Cerebellar nuclear complex (tissue), 1 donor: ENCODE measurements at places on chromosomes 2 and 18.

- DNase-seq = no peak
These were observed 6.1 kb upstream of the FAM171B start for GRCh38 chr2:186687807-186688211.

DNA sequence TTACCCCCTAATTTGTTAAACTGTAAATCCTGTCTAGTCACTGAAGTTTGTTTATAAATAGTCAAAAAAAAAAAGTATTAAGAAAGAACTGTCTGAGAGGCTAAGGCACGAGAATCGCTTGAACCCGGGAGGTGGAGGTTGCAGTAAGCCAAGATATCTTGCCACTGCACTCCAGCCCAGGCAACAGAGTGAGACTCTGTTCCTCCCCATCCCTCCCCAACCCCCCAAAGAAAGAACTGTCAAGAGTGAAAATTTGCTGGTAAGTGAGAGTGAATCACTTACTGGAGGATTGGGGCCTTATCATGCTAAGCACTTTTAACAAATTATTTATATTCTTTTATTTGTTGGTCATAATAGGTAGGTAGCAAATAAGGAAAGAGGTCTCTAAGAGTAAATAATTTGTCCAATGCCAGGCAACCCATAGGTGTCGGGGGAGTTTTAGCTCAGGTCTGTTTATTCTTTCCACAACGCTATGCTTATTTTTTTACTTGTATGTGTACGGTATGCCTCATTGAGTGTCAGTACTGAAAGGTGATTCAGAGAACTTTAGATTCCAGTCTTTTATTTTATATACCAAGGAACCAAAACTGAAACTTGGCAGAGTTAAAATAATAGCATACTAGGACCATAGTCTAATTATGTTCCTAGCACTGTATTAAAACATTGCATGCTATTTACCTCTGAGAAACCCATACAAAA is 2.5 kb downstream of the TAF4B start:
- DNase-seq = no peak

DNA sequence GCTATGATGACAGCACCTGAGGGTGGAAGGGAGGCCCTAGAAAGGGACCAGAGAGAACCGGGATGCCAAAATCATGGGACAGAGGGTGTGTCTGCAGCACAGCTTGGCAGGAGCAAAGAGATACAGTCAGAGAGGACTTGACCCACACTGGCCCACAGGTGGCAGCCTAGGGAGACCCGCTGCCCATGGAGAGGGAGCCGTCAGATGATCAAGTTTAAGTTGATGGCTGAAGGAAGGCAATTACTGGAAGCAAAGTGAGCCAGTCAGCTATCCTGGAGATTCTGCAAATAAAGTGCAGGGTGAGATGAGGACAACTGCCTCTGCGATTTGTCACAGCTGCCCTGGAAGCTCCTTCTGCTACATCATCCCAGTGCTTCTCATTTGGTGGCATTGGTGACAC is 74.0 kb downstream of the CMPK2 start:
- DNase-seq = no peak

DNA sequence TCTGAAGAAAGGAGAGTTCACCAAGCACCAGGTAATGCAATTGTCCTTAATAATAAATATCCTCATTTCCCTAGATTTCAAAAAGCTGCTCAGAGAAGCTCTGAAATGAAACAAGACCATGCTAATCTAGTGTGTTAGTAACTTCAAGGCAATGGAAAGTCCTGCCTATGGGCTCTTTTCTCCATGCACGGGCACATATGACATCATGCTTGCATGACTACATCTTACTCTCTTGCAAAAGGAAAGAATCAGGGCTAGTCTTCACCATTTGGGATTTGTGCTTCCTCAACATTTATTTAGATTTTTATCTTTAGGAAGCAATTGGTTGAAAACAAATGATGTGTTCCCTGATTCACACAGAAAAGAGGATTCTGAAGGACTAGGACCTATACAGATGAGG is 204.0 kb upstream of the POU3F3 start:
- no peak for DNase-seq

GRCh38 chr2:26018184-26019055 is 15.5 kb upstream of the RAB10 start:
- no peak for DNase-seq

- DNase-seq = no peak
These were observed 112.0 kb upstream of the NOSTRIN start for GRCh38 chr2:168690381-168690885.

- no peak for DNase-seq
These were observed 866.4 kb downstream of the EPHA4 start for GRCh38 chr2:220705678-220706077.

GRCh38 chr2:18178736-18179349 is 300.4 kb downstream of the KCNS3 start:
- DNase-seq = no peak

DNA sequence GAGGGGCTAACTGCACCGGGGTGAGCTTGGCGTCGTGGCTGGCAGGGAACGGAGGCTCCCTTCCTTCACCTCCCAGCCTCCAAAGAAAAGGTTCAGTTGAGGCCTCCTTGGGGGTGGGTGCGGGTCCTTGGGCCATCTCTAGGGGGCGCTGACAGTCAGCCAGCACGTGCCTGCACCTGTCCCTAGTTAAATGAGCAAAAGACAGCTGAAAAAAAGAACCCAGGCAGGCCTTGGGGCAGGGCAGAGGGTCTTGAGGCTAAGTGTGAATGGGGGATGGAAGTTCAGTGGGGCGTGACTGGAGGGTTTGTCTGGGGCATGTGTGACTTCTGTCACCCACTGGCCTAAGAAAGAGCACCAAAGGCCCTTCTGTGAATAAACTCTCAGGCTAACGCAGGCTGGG is 56.4 kb downstream of the ZFP36L2 start:
- no peak for DNase-seq

DNA sequence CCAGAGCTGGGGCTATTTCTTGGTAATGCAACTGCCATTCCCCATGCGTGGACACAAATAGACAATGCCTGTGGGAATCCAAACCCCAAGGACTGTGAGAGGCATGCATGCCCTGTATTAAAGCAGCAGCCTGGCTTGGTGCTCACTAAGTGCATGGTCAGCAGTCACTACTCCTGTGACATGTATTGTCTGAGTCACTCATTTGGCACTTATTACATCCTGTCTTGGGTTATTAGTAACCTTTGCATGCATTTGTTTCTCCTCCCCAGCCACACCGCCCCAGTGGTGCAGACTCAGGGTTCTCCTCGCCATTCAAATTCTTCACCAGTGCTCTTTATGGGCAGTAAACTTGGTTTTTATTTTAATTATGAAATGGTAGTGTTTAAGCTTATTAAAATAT is 30.2 kb downstream of the PRKCE start:
- DNase-seq = no peak

DNA sequence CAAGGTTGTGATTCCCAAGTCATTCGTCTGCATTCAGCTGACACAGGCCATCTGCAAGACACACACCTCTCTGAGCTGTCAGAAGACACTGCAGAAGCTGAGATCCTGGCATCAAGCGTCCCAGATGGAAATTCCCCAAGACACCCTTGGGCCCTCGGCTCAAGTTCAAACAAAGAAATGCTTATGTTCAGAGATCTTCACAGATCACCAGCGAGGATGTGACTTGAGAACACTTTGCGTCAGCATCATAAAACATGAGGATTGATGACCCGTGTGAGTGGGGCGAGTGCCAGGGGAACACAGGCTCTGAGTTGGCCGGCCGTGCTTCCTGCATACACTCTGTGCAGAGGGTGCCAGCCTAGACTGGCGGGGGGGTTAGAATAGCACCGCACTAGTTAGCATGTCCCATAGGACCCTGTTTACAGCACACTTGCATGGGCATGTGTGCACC is 36.8 kb downstream of the KCNIP3 start:
- no peak for DNase-seq

DNA sequence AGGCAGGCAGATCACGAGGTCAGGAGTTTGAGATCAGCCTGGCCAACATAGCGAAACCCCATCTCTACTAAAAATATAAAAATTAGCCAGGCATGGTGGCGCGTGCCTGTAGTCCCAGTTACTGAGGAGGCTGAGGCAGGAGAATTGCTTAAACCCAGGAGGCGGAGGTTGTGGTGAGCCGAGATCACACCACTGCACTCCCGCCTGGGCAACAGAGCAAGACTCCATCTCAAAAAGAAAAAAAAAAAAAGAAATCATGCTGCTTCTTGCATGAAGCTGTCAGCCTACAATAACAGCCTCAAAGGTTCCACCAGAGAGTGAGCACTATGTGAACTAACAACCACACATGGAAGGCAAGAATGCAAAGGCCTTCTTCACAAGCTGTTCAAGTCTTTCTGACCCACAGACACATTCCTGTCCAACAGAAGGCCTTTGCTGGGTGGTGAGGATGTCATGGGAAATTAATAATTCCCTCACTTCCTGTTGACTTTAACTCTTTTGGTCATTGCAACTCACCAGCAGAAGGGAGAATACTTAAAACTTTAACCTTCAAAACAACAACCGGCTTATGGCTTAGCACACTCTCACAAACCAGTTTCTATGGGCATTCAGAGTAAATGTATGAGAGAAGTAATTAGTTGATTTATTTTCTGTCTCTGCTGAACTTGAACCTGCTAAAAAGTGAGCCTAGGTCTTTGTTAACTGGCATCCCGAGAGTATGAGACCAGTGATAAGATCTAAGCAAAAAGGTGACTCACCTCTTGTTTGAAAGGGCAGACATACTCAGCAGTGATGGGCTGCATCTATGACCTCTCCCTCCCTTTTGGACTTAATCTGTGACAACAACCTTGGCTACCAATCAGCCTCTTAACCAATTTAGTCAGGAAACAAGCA is 11.8 kb downstream of the PLEKHM3 start:
- no peak for DNase-seq

DNA sequence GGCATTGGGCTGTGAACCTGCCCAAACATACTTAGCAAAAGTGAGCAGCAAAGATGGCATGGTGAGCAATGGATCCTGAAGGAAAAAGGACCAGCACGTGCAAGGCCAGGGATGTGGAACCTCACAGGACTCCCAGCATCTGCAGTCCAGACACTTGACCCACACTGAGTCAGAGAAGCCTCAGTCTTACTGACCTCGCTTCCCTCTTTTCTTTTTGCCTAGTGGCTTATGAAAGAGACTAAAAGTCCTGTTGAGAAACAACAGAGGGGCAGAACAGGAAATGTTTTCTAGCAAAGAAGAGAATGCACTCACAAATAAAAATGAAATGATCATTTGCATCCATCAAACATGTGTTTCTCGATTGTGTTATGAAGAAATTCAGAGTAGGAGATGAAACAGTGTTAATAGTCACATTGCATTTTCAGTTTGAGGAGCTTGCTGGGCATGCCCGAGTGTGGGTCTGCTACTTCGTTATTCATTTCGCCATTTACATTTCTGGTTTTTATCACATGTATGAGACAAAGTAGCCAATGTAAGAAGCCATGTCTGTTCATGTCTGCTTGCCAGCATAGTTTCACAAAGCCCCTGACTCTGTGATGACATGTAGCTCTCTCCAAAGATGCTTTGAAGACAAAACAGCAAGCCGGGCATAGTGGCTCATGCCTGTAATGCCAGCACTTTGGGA is 118.4 kb downstream of the INO80D start:
- DNase-seq = no peak

DNA sequence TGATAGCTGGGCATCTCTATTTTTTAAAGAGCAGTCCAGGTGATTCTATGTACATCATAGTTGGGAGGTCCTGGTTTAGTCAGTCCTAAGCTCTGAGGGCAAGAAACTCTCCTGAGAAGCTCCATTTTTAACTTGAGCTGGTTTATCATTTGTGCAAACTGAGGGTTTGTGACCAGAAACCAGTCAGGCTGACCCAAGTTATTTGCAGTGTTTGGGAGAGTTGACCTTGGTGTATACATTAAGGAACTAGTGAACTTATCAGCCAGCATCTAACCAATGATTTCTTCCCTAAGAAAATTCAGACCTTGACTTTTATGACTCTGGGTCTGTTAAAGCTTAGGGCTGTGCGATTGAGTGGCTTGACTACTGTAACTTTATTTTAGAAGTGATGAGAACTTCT is 10.6 kb upstream of the MGAT5 start:
- no peak for DNase-seq

GRCh38 chr2:226080334-226080733 is 680.8 kb downstream of the NYAP2 start:
- DNase-seq = no peak

- DNase-seq = no peak
These were observed 358.3 kb downstream of the ZNF521 start for GRCh38 chr18:24993628-24994027.

- no peak for DNase-seq
These were observed 421.4 kb downstream of the NCKAP5 start for GRCh38 chr2:133146893-133147292.

GRCh38 chr2:40285391-40285790 is 166.5 kb downstream of the SLC8A1 start:
- no peak for DNase-seq

- DNase-seq = no peak
These were observed 2.9 kb upstream of the BCL2L11 start for GRCh38 chr2:111117598-111118480.
